Activated T-helper 1 cell treated with anti-CD3 and anti-CD28 coated beads, Interleukin-12 subunit alpha, Interleukin-12 subunit beta, Interleukin-2, Interleukin-4 antibody, amounts not matched to agents 30 ng/mL and 10 ng/mL and 1 ng/mL, durations not matched to agents 14 hours and 24 hours and 36 hours (primary cell): ENCODE measurements at places on chromosomes 4 and X.

GRCh38 chr4:92678292-92678691 is 374.5 kb downstream of the GRID2 start:
- H3K27ac ChIP-seq = no peak overlapping the region
- no peaks in the 10 kb centered on the region for H3K4me1 ChIP-seq
- H3K4me3 ChIP-seq = no peak overlapping the region
- H3K27me3 ChIP-seq = no peaks in the 10 kb centered on the region
- no peaks in the 10 kb centered on the region for H3K36me3 ChIP-seq

GRCh38 chrX:51825436-51825835 is 68.0 kb upstream of the MAGED1 start:
- H3K4me3 ChIP-seq = no peak overlapping the region
- H3K4me1 ChIP-seq = peaks cover 20% of the 10 kb centered on the region
- H3K36me3 ChIP-seq = peaks cover 7% of the 10 kb centered on the region
- no peak for DNase-seq
- H3K27me3 ChIP-seq = no peaks in the 10 kb centered on the region

- H3K4me1 ChIP-seq = peaks cover 5% of the 10 kb centered on the region
- peaks cover 44% of the 10 kb centered on the region for H3K27me3 ChIP-seq
- no peak overlapping the region for H3K27ac ChIP-seq
- no peaks in the 10 kb centered on the region for H3K36me3 ChIP-seq
- no peak for DNase-seq
- H3K4me3 ChIP-seq = peak overlapping the region; percentile 65
These were observed 274 bp upstream of the ERVMER34-1 start for GRCh38 chr4:52751487-52751911.

DNA sequence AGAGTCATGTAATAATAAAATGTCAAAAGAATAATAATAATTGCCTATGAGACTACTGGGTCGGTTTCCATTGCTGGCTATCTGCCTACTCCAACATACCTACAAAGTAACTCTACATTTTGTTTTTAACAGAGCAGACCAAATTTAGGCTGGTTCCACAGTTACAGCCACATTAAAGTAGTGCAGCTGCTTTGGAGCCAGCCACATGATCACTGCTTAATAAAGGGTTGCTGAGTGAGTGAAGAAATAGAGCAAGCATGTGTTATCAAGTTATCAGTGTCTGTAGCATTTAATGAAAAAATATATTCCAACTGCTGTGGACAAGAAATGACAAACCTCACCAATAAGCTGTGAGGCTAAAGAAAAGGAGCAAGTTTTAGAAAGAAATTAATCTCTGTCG is 782.3 kb downstream of the PCDH18 start:
- no peaks in the 10 kb centered on the region for H3K36me3 ChIP-seq
- H3K4me3 ChIP-seq = no peak overlapping the region
- DNase-seq = no peak
- H3K4me1 ChIP-seq = no peaks in the 10 kb centered on the region
- no peaks in the 10 kb centered on the region for H3K27me3 ChIP-seq

- peak overlapping the region; percentile 100 for H3K27ac ChIP-seq
- H3K4me1 ChIP-seq = peaks cover 48% of the 10 kb centered on the region
- peaks cover 49% of the 10 kb centered on the region for H3K36me3 ChIP-seq
- peaks cover 2% of the 10 kb centered on the region for H3K27me3 ChIP-seq
- peak overlapping the region; percentile 99 for H3K4me3 ChIP-seq
These were observed 990 bp downstream of the HNRNPD start for GRCh38 chr4:82372517-82373485.

- no peaks in the 10 kb centered on the region for H3K36me3 ChIP-seq
- DNase-seq = no peak
- no peak overlapping the region for H3K4me3 ChIP-seq
- H3K27me3 ChIP-seq = peaks cover 2% of the 10 kb centered on the region
- H3K27ac ChIP-seq = no peak overlapping the region
- H3K4me1 ChIP-seq = no peaks in the 10 kb centered on the region
These were observed 156.1 kb downstream of the FRAS1 start for GRCh38 chr4:78213218-78213617.

- H3K4me3 ChIP-seq = no peak overlapping the region
- H3K36me3 ChIP-seq = no peaks in the 10 kb centered on the region
- H3K4me1 ChIP-seq = no peaks in the 10 kb centered on the region
- no peak for DNase-seq
- H3K27me3 ChIP-seq = peaks cover 7% of the 10 kb centered on the region
These were observed 51.7 kb downstream of the SCD5 start for GRCh38 chr4:82746705-82747574.

- no peaks in the 10 kb centered on the region for H3K4me1 ChIP-seq
These were observed 502.9 kb upstream of the SLIT2 start for GRCh38 chr4:19748519-19749479.

DNA sequence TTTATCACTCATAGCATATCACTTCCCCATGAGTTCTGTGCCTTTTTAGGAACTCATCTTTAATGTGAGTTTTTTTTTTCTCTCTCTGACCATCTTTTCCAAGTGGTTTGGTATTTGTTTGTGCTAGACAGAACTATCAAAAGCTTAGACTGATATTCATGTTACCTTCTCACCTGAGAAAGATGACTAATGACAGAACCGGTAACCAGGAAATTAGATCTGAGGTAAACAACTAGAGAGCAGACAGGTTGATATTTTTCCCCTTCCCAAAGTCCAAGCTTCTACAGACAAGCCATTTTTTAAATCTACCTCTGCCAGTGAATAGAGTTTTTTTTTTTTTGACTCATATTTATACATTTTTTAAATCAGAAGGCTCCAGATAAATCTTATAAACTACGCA is 17.0 kb upstream of the SRD5A3 start:
- DNase-seq = no peak
- H3K4me3 ChIP-seq = no peak overlapping the region
- H3K4me1 ChIP-seq = peaks cover 13% of the 10 kb centered on the region
- H3K36me3 ChIP-seq = no peaks in the 10 kb centered on the region
- no peak overlapping the region for H3K27ac ChIP-seq

GRCh38 chr4:141389649-141390048 is 169.0 kb downstream of the ZNF330 start:
- no peak overlapping the region for H3K27ac ChIP-seq
- H3K27me3 ChIP-seq = peaks cover 6% of the 10 kb centered on the region
- H3K4me1 ChIP-seq = no peaks in the 10 kb centered on the region
- DNase-seq = no peak
- H3K36me3 ChIP-seq = no peaks in the 10 kb centered on the region

DNA sequence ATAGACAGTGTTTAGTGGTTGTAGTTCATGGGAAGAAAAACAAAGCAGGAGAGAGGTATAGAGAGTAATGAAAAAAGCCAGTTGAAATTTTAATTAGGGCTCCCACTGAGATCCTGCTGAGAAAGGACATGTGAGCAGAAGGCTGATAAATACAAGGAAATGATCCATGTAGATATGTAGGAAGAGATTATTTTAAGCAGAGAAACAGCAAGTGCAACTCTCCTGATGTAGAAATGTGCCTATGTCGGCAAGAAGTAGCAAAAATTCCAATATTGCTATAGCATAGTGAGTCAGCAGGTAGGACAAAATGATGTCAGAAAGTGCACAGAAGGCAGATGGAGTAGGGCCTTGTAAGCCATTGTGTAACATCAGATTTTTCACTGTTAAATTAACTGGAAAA is 1027.3 kb downstream of the PCDH18 start:
- DNase-seq = no peak
- H3K4me3 ChIP-seq = no peak overlapping the region
- H3K4me1 ChIP-seq = no peaks in the 10 kb centered on the region
- no peaks in the 10 kb centered on the region for H3K27me3 ChIP-seq
- no peak overlapping the region for H3K27ac ChIP-seq

GRCh38 chrX:108245462-108245861 is 153.9 kb downstream of the ATG4A start:
- H3K27ac ChIP-seq = no peak overlapping the region
- no peaks in the 10 kb centered on the region for H3K4me1 ChIP-seq
- no peak overlapping the region for H3K4me3 ChIP-seq

- H3K36me3 ChIP-seq = no peaks in the 10 kb centered on the region
- H3K4me1 ChIP-seq = no peaks in the 10 kb centered on the region
- H3K4me3 ChIP-seq = peak overlapping the region; percentile 53
- no peak for DNase-seq
These were observed 618 bp upstream of the XK start for GRCh38 chrX:37684973-37685372.

DNA sequence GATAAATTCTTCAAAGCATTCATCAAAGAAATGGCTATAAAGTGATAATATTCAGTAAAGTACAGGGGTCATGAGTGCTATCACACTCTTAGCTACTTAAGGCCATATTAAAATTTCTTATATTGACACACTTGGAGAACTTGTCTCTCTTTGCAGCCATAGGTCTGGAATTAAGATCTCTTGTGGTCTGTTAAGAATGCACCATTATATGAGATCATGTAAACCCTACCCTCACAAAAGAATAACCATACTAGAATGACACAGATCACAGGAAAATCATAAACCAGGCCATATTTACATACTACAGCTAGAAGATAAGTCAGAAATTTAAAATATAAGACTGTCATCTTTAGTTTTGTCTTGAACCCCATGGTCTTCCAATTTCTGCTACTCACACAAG is 434.3 kb downstream of the PDGFC start:
- no peaks in the 10 kb centered on the region for H3K36me3 ChIP-seq
- no peaks in the 10 kb centered on the region for H3K4me1 ChIP-seq

DNA sequence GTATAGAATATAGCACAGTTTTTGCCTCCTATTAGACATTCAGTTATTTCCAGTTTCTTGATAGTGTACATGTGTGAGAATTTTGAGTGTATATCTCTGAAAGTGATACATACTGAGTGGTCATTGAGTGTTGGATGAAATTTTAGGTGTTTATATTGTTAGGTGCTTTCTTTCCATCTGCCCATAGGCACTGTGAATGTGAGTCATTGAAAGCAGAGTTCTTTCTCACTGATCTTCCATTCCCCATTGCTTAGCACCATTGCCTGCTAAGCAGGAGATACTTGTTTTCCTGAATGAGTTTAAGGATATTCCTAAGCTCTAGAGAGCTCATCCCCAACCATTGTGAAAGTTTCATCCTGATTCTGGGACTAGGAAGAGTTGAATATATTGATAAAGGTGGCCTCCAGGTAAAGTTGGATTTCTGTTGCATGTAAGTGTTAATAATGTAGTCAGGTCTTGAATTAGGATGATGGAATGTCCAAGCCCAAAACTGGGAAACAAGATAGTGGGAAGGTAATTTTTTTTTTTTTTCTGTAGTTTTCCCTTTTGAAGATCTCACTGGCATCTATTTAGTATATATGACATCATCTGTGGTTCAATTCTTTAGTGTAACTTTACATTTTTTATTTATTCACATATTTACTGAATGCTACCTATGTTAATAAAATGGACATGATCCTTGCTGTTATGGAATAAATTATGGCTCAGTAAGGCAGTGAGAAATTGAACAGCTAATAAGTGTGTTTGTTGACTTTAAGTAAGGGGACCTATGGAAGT is 22.1 kb downstream of the UBE2K start:
- peaks cover 16% of the 10 kb centered on the region for H3K36me3 ChIP-seq
- peak overlapping the region; percentile 49 for H3K27ac ChIP-seq
- H3K4me3 ChIP-seq = no peak overlapping the region
- no peak for DNase-seq
- no peaks in the 10 kb centered on the region for H3K27me3 ChIP-seq

GRCh38 chr4:129342819-129343408 is 247.0 kb downstream of the C4orf33 start:
- no peaks in the 10 kb centered on the region for H3K27me3 ChIP-seq
- no peak for DNase-seq
- H3K4me1 ChIP-seq = no peaks in the 10 kb centered on the region
- H3K4me3 ChIP-seq = no peak overlapping the region

DNA sequence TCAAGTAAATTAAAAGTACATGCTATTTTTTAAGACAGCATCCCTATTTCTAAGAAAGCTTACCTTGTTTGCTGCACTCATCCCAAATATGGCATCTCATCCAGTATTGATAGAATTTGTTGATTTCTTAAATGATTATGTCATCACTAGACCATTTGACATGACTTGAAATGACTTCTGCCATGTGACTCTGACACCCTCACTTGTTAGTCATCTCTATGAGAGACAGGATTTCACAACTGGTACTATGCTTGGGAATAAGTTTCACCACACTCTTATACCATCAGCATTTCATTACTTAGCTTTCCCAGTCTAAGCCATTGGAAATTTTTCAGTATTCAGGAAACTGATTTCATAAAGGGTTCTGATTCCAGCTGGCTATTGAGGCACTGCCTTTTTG is 55.3 kb downstream of the TMPRSS11F start:
- H3K36me3 ChIP-seq = no peaks in the 10 kb centered on the region
- H3K4me1 ChIP-seq = no peaks in the 10 kb centered on the region
- no peaks in the 10 kb centered on the region for H3K27me3 ChIP-seq
- no peak for DNase-seq

DNA sequence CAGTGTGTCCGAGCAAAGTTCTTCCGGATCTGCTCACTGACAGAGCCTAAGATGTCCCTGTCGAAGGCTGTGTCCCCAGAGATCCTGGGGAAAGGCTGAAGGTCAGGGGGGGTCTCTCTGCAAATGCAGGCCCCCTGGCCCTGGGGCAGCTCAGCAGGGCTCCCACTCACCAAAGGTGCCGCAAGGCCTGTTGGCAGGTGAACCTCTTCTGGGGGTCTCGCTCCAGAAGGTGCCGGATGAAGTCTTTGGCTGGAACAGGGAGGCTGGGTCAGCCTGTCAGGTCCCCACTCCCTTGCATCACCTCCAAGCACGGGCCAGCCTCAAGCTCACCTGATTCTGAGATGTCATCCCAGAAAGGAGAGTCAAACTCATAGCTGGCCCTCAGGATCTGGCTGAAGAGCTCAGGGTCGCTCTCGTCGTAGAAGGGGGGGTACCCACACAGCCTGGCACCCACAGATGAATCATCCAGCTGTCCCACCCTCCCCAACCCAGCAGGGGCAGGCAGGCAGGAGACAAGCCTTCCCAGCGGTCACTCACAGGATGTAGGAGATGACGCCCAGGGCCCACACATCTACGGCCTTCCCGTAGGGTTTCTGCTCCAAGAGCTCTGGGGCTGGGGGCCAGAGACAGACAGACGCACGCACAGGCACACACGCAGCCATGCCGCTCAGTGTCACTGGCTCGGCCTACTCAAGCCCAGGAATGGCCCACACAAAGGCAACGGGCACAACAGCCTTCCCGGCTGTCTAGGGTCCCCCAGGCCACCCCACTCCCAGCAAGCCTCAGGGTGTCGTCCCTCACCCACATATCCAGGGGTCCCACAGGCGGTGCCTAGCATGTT is 2.6 kb downstream of the PNCK start:
- H3K4me1 ChIP-seq = peaks cover 7% of the 10 kb centered on the region
- no peak for DNase-seq
- no peak overlapping the region for H3K4me3 ChIP-seq
- peaks cover 14% of the 10 kb centered on the region for H3K27me3 ChIP-seq
